Astrocyte (in vitro differentiated cells and primary cell): ENCODE measurements at places on chromosomes 5 and 9.

DNA sequence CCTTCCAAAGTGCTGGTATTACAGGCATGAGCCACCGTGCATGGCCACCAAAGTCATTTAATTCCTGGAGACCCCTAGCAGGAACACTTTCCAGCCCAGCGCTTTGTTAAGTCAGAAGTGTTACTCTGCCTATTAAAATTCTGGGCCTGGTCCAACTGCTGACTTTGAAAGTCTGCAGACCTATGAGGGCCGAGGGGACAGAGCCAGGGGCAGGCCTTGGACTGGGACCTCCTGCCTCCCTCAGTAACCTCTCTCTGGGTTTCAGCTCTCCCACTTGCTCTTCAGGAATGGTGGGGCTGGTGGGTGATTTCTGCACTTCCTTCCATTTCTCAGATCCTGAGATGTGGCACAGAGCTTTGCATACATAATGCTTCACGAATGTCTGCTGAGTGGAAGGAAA, 9.7 kb downstream of the C5orf52 start:
- no peak for DNase-seq

DNA sequence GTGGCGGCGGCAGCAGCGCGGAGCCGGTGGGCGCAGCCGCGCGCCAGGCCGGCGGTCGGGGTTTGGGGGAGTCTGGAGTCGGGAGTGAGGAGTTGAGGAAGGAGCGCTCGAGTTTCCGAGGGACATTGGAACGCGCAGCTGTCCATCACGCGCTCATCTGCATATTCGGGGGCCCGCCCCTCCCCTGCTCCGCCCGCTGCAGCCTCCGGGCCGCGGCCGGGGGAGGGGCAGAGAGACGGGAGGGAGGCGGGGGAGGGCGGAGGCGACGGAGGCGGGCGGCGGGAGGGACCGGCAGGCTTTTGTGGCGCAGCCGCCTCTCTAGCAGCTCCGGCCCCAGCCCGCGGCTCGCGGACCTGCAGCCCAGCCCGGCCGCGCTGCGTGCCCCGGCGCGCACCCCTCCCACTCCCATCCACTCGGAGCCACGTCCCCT, at the start of gene IRX2:
Gene IRX2 (minus strand): TSS at position 86 of the 430 bp plus-strand sequence. CDS start 264 bp downstream, outside the sequence.
- DNase-seq: peak; percentile 96

DNA sequence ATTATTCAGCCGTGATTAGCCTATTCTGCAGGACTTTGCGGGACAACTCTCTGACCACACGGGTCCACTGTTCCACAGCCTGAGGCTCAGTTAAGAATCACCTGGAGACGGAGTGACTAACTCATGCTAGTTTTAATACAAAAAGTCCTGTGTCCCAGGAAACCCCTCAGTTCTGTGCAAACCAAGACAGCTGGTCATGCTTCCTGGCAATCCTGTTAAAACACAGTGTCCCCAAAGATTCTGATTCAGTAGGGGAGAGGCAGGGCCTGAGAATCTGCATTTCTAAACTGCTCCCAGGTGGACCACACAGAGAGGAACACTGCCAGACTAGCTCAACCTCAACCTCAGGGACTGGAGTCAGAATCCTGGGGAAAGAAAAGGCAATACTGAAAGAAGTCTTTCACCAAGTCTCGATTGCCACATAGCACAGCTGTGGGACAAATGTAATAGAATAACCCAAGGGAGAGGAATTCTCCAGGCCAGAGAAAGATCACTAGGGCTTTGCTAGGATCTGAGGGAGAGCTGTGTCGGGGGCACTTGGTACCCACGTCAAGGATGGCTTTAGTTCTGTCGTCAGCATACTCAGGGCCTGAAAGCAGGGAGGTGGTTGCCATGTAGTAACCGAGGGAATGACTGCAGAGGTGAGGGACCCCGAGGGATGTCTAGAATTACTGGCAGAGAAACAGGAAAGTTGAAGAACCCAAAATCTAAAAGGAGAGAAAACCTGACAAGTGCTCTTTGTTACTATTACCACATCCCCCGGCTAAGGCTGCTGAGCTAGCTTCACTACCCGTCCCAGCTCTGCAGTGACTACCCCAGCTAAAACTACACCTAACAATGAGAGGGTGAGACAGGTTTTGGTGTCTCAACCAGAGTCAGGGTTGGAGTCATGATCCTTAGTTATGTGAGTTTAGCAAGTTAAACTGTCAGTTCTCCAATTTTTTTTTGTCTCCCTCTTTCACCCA, 8.6 kb downstream of the SUSD1 start:
- DNase-seq: peak; percentile 54

- no peak for DNase-seq
These were observed 208.3 kb downstream of the ENC1 start for GRCh38 chr5:74432216-74432615.

DNA sequence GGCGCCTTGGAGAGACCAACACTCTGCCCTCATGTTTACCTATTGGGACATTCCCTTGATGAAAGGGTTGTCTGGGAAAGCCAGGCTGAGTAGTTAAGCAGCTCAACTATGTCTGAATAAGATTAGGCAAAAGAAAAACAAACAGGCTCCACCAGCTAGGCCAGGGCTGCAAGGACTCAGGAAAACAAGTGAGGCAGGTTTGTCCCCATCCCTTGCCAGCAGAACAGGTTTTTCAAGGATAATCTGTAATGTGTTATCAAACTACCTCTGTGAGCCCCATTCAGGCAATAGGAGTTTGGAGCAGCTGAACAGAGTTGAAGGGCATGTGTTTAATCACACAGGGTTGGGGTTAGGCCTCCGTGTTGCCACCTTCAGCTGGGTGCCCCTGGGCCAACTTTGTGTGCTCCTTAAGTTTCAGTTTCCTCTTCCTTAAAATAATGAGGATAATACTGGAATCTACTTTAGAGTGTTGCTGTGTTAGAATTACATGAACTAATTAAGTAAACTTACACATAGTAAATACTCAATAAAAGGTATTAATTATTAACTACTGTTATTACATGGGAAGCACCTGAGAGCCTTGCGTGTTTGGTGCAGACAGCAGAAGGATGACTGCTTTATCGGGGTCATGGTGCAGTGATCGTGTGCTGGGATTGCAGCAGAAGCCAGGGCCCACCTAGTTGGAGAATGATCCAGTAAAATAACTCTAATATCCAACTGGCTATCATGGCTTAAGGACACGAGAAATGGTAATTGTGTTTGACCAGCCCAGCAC, 72.1 kb upstream of the ATP10B start:
- no peak for DNase-seq

DNA sequence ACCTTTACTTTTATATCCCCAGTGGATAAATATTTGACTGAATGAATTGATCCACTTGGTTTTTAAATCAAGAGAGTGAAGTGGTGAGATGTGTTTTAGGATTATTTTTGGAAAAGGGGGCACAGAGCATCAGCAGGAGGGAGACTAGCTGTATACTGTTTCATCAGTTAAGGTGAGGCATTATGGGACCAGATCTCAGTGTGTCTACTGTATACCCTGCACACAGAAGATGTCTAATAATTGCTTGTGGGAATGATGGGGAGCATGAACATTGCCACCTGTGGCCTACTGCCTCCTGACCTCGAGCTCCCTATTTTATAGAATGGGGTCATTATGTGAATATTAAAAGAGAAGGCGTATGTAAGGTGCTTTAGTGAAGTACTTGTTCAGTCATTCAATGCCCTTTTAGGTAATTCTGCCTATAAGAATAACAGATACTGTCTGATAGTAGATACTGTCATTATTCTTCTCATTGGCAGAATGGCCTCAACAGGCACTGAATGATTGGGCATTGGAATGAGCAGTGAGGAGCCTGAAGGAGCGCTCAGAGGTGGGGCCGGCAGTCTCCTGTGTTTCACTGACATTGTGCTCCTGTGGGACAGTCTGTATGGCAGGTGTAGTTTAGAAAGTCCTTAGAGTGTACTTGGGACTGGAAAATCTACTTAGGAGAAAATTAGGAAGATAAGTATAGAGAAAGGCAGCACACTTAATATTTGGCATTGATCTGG, 47.4 kb upstream of the FAM120AOS start:
- no peak for DNase-seq

DNA sequence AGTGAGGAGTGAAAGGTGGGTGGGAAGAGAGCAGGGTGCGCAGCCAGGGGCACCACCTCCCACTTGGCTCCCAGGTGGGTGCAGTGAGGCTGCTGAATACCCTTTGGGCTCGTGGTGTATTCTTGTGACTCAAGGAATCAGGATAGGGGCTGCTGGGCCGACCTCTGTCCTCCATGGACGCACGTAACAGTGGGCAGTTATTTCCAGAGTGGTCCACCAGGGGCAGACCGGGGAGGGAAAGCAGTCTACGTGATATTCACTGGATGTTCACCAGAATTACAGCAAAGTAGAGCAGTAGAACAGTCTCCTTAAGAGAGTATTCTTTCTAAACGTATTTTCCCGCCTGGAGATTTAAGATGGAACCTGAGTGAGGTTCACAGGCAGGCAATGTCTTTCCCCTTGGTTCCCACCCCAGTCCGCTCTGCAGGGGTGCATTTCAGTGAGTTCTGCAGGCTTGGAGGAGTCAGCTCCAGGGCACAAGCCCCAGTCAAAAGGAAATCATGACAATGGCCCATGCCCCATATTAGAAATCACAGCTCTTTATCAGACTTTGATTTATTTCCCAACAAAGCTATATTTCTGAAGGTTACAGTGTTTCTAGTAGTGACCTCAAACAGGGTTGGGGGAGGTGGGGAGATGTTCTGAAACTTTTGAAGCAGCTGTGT, 88.7 kb downstream of the SYK start:
- no peak for DNase-seq

GRCh38 chr5:141486091-141486490, 1.3 kb downstream of the PCDHGC4 start:
- DNase-seq: no peak

DNA sequence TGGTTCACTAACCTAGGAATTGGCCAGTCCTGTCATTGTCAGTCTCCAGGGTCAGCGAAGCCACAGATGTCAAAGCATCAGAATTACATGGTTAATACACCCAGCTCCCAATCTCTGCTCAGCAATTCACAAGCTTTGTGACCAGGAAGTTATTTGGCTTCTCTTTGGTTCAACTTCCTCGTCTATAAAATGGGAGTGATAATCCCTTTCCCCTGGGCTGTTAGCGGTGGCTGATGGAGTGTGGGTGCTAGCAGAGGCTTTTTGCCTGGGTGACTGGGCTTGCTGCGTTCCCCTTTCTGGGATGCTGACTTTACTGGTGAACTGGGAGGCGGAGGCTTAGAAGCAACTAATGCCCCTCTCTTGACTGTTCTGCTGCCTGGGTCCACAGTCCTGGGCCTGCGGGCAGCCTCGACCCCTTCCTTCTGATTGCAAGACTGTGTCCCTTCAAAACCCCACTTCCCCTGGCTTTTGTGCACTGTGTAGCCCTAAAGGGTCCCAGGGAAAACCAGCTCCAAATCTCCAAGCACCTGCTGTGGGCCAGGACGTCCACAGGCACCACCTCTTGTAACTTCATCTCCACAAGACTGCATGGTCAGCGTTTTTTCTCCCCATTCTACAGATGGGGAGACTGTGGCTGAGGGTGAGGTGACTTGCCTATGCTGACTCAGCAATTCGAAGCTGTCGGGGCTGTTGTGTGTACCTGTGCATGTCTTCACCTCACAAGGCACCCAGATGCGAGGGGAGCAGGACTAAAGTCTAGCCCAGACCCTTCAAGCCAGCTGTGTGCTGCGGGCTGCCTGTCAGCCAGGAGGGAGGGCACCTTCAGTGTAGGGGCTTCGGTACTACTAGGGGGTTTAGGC, 45.2 kb upstream of the NEURL1B start:
- no peak for DNase-seq

GRCh38 chr9:2284770-2285169, 269.6 kb downstream of the SMARCA2 start:
- no peak for DNase-seq

- DNase-seq: peak; percentile 74
These were observed 127.7 kb upstream of the ANKRD55 start for GRCh38 chr5:56360816-56361215.

DNA sequence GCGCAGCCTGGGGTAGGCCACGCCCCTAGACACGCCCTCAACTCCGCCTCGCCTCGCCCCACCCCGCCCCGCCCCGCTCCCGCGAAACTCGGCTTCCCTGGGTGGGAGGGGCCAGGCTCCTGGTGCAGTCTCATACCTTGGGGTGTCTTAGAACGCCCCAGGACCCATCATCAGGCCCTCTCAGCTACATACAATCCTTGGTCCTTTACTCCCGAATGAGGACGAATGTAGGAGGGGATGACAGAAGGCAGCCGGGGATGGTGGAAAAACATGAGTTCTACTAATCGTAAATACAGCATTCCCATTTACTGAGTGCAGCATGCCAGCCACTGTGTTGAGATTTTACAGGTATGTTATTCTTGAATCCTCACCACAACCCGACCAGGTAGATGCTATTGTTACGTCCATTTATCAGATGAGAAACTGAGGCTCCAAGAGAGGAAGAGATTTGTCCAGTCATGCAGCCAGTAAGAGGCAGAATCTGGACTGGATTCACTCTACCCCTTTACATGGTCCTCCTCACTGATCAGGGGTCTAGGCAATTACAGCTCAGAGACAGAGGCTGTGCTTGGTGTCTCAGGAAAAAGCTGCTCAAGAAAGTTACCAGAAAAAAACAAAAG, 6.8 kb downstream of the SH2D3C start:
- no peak for DNase-seq

GRCh38 chr5:72209147-72210115, 102.2 kb downstream of the MAP1B start:
- peak; percentile 31 for DNase-seq

GRCh38 chr9:136928591-136928990, 15.9 kb downstream of the FBXW5 start:
- DNase-seq: no peak

DNA sequence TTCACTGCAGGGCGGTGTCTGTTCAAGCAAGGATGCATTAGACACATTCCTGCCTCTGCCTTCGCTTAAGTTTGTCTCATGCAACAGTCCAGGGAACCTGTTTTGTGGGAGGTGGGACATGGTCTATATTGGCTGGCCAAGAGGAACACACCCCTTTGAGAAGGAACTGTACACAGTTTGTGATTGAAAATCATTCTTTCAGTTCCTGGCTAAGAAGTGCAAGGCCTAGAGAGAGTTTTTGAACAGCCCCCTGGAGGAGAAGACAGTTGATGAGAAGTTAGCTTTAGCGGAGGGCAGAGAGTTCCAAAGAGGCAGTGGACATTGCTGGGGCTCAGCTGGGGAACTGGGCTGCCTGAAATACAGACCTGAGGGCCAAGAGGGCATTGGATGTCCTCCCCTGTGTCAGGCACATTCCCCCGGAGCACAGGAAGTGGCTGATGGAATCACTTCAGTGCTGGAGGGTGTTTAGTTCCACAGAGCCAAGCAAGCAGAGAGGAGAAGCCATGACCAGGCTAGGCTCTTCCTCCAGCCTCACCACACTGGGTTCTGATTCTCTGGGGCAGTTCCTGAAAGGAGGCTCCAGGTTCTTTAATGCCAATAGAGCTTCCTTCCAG, 66.6 kb downstream of the RGS3 start:
- no peak for DNase-seq

GRCh38 chr5:140189977-140190871, 15.2 kb downstream of the CYSTM1 start:
- peak; percentile 79 for DNase-seq

GRCh38 chr5:149271716-149272563, at the start of gene AFAP1L1:
TSS of gene AFAP1L1 (plus strand) at chr5:149271859. CDS start at chr5:149271969, 110 bp downstream.
- DNase-seq: peak; percentile 20

DNA sequence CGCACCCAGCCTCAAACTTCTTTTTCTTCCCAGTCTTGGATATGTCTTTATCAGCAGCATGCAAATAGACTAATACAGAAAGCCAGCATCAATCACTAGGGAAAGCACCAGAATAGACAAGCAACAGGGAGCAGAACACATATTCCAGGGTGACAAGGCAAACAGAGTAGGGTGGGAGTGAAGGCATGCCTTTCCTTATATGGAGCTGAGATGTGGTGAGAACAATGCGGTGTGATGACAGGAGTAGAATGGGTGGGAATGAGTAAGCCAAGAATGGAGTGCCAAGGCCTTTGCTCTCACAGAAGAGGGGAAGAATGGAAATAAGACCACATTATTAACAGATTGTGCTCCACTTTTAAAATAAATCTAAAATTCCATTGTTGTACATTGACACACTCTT, 115.6 kb downstream of the CETN3 start:
- peak; percentile 100 for DNase-seq
